ENCODE measurements at places on chromosomes 3 and 15.

DNA sequence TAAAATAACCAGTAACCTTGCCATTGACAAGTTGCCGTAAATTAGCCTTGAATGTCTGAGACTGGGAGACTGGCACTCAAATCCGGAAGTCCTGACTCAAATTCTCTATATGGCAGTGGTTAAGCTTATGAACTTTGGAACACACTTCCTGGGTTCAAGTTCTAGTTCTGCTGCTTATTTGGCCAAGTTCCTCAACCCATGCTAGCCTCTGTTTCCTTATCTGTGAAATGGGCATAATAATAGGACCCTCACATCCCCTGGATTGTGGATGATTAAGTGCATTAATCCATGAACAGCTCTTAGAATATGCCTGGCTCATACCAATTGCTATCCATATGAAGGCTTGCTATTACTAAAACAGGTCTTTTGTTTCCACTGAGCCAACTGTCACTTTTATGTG lies 311.5 kb downstream of the EDEM1 start:
- no peak for DNase-seq

DNA sequence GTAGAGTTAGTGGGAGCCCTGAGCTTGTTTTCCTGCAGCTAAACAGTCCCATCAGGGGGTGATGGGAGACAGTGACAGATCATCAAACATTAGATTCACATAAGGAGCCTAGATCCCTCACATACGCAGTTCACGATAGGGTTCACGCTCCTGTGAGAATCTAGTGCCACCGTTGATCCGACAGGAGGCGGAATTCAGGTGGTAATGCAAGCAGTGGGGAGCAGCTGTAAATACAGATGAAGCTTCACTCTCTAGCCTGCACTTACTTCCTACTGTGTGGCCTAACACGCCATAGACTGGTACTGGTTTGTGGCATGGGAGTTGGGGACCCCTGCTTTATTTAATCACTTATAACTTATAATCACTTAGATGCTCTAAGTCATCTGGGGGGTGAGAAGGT lies 179.1 kb downstream of the AKAP13 start:
- DNase-seq = no peak

DNA sequence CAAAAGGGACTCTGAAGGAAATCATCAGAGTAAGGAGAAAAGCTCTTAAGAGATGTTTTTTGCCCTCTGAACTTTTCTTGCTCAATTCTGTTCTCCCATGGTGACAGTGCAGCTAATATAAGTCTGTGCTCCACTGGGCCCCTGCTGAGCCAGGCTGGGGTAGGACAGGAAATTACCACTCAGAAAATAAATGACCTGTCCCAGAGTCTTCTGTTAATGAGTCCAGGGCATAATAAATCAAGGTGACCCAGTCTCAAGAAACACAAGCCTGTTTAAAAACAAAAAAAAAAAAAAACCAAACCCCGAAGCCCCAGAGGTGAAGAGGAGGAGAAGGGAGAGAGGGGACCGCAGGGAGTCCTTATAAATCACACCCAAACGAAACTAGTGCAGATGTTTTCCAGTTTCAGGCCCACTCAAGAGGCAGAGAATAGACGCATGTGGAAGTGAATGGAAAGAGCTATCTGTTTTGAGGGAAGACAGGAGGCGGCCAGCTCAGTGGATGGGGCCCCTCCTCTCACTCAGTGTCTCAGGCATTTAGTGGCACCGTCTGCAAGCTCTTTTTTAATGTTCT lies 59.8 kb upstream of the BOC start:
- no peak for DNase-seq

DNA sequence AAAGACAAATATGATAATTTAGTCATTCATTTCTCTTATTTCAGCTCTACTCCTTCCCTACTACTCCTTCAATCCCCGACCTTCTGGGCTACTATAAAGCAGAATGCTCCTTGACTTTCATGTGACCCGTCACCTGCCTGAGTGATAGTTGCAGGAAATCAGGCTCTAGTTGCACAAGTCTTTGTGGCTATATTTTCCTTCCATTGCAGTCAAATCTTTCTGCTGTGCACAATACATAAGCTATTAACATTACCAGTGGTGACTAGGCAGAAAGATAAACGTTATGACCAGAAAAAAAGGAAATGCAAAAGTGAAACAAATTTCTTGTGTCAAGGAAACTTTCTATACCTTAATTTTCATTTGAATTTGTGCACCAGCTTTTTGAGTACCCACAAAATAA lies 2.3 kb downstream of the SUCNR1 start:
- no peak for DNase-seq

GRCh38 chr15:41561777-41562145 lies 2.7 kb downstream of the TYRO3 start:
- DNase-seq = peak; percentile 80

- DNase-seq = peak; percentile 27
Measured at GRCh38 chr3:31448035-31448881, 84.5 kb upstream of the STT3B start.

GRCh38 chr15:47870300-47870955 lies 153.1 kb downstream of the SEMA6D start:
- no peak for DNase-seq

DNA sequence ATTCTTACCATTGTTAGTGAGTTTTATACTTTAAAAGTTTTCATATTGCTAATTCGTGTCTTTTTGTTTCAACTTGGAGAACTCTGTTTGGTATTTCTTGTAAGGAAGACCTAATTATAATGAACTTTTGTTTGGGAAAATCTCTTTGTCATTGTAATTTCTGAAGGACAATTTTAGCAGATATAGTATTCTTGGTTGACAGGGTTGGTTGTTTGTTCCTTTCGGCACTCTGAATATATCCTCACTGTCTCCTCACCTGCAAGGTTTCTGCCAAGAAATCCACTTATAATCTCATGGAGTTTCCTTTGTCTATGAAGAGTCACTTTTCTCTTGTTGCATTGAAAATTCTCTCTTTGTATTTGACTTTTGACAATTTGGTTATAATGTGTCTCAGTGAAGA lies 225.2 kb upstream of the NR2E3 start:
- DNase-seq = no peak

- DNase-seq = no peak
Measured at GRCh38 chr15:70880781-70881180, 11.5 kb downstream of the THAP10 start.

DNA sequence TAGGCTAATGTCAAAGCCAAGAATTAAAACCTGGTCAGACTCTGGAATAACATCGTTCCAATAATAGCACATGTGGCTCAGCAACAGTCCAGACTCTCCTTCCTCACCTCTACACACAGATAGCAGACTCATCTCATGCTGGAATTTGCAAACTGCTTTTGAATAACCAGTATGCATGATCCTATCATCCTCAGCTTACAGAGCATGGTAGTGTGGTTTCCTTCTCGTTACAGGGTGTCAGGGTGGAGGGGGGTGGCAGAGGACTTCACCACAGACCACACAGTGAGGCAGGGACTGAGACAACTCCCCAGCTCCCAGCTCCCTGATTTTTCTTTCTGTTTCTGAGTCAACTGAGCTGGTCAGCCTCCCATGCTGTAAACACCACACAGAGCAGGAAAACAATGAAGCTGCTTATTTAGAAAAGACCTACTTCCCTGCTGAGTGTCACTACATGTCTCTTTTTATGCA lies 101.6 kb downstream of the RPL22L1 start:
- DNase-seq = no peak

DNA sequence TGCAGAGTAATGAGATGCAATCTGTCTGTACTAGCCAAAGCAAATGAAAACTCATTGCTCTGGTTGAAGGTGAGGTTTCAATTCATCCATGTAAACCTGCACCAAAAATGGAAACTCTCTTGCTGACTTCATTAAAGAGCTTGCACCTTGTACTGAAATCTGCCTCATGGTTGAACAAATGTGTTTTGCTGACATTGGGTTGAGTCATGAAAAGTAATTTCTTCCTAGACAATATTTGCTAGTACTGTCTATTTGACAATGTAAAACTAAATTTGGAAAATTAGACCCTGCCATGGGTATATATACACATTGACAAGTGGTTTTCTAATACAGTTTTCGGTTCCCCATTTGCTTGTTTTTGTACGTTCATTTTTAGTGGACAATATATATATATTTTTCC lies 33.3 kb downstream of the RYR3 start:
- DNase-seq = no peak

GRCh38 chr15:55770261-55770660 lies 27.3 kb upstream of the PRTG start:
- DNase-seq = no peak

DNA sequence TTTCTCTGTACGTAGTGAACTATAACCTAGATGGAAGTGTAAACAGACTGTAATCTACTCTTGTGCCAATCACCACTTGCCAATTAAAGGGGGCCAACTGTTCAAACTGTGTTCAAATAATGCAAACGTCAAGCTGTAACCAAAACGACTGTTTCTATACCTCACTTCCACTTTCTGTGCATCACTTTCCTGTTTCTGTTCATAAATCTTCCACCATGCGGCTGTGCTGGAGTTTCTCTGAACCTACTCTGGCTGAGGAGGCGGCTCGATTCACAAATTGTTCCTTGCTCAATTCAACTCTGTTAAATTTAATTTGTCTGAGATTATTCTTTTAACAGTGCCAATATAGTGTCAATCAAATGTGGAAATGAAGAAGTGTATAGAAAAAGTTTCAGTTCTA lies 206.7 kb upstream of the TBC1D5 start:
- DNase-seq = no peak

DNA sequence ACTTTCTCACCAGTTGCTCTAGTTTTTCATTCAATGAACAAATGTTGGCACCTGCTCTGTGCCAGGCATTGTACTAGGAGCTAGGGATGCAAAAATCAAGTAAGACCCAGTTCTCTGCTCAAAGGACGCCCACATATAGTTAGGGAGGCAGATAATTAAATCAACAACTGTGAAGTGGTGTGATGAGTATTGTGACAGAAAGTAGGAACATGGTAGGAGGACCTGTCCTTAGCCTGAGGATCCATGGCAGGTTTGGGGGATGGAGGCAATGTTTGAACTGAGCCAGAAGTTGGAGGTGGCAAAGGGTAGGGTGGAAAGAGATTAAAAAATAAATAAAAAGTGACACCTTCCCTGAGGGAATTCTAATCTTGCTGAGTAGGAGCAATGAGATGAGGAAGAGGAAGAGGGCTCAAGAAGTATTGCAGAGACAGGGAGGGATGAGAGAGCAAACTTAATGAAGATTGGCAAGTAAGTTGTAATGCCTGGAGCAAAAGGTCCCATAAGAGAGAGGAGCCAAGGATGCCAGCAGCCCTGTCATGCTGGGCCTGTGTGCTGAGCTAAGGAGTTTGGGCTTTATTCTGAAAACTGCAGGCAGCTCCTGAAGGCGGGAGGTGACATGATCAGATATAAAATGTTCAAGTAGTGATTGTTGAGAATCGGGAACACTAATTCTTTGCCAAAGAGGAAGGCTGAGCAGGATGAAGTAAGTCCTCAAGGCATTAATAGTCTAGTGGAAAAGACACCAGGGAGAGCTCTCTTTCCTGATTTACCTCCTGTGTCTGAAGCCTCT lies 184.3 kb upstream of the PPP2R3A start:
- no peak for DNase-seq

GRCh38 chr3:133371181-133371580 lies 28.7 kb upstream of the BFSP2 start:
- DNase-seq = no peak

GRCh38 chr3:130682131-130682530 lies 64.5 kb downstream of the PIK3R4 start:
- DNase-seq = no peak

GRCh38 chr3:156181509-156181908 lies 61.1 kb downstream of the KCNAB1 start:
- DNase-seq = no peak

DNA sequence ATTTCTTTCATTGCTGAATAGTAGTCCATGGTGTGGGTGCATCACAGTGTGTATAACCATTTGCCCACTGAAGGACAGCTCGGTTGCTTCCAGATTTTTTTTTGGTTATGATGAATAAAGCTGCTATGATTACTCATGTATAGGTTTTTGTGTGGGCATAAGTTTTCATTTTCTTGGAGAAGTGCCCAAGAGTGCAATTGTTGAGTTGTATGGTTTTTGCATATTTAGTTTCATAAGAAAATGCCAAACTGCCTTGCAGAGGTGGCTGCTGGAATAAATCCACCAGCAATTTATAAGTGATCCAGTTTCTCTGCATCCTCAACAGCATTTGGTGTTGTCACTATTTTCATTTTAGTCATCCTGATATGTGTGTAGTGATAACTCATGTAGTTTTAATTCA lies 8.4 kb upstream of the SPESP1 start:
- no peak for DNase-seq

DNA sequence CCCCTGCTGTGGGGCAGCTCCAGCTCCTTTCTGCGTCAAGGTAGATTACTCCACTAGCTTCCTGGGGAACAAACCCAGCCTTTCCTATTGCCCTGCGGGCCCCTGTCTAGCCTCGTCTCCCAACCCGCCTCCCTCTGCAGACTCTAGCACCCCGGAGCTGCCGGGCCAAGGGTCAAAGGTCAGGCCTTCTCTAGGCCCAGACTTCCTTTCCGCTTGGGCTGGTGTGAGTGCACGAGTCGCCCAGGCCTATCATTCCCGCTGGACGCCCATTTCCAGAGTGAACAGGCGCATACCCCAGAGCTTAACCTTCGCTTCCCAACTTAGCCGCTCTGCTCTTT lies 11.6 kb upstream of the ONECUT1 start:
- DNase-seq = no peak

GRCh38 chr15:92637626-92638025 lies 17.9 kb downstream of the FAM174B start:
- DNase-seq = no peak

DNA sequence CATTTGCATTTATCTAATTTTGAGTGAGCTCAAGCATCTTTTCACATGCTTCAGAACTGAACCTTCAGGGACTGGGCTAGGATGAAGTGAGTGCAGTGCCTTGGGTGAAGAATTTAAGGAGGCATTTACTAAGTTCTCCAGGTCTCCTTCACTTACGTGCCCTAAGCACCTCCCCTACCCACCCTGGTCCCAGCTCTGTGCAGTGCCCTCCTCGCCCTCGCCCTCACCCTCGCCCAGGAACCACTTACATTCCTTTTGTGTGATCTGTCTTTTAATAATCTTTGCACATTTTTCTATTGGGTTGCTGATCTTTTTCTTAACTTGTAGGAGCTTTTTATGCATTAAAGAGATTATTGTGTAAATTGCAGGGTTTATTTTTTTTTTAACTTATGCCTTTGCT lies 322.6 kb downstream of the THSD4 start:
- no peak for DNase-seq

DNA sequence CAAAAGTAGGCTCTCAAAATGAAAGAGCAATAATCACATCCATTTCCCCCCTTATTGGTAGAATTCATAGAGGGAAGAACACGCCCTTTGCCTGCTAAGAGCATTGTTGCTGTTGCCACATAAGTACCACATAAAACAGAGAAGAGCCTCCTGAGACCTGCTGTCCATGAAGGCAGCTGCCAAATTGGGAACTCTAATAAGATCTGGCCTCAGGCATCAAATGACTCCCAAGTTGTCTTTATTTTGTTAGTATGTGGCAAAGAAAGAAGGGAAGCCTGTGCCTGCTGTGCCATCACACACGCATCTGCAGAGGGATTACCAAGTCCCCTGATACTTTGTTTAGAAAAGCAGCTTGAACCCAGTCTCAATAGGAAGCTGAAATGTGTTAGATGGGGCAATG lies 23.9 kb downstream of the VGLL3 start:
- no peak for DNase-seq
